ENCODE measurements at places on chromosomes 2 and 18. TPM values are rescaled to one million over a fixed set of nuclear protein-coding genes. Genes with fewer than 3 reads are reported as not detected.

NCKAP5 gene
- 33.1 TPM for total RNA-seq

PRKAG3 gene
- total RNA-seq, result not detected

LYPD6B gene
- total RNA-seq, result not detected

HS1BP3 gene
- total RNA-seq, result 13.2 TPM

- H3K27ac ChIP-seq, result no peak overlapping the region
- H3K36me3 ChIP-seq, result no peaks in the 10 kb centered on the region
- H3K4me1 ChIP-seq, result no peaks in the 10 kb centered on the region
Observed at GRCh38 chr18:66534110-66534509, 69.8 kb downstream of the CDH19 start.

DNA sequence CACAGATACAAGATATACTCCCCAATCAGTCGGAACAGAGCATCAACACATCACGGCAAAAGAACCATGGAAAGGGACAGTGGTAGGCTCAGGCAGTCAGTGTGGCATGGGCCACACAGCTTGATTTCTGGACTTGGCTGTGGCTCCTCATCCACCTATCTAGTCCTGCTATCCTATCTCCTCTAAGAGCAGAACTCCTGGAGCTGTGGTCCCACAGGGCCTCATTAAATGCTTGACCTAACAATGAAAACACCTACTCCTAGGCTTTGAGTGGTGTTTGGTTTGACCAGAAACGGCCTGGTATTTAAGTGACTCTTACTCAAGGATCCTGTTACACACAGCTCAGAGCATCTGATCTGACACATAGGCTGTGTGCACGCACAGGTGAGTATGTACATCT, 33.6 kb upstream of the SMAD2 start:
- H3K4me3 ChIP-seq, result no peak overlapping the region
- no peak for DNase-seq
- no peaks in the 10 kb centered on the region for H3K36me3 ChIP-seq

DNA sequence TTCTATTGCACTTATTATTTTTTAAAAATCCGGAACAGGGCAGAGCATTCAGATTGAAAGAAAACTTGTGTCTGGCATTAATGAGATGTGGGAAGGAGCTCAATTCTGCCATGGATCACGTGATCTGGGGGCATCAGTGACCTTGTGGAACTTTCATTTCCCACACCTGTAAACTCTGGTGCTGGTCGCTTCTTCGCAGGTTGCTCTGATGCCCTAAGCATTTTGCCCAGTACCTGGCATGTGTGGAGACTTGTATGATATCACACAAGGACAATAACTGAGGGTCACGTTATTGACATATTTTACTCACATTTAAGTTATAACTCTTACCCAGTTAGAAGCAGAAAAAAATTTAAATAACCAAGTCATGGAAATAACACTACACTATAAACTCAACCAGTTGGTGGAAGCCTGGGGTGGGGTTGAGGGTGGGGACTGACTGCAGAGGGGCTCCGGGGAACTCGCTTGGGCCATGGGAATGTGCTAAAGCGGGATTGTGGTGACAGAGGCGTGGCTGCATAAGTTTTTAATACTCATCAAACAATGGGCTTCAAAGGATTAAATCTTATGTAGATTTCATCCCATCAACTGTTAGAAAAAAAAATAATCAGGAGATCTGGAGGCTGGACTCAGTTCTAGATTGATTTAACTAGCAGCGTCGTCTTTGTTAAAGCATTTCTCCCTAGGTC, 36.5 kb downstream of the ST3GAL5 start:
- no peak for DNase-seq
- H3K36me3 ChIP-seq, result no peaks in the 10 kb centered on the region
- no peaks in the 10 kb centered on the region for H3K27me3 ChIP-seq
- H3K4me3 ChIP-seq, result no peak overlapping the region

- no peak overlapping the region for H3K4me3 ChIP-seq
- DNase-seq, result no peak
- H3K4me1 ChIP-seq, result no peaks in the 10 kb centered on the region
- H3K27ac ChIP-seq, result no peak overlapping the region
- H3K36me3 ChIP-seq, result no peaks in the 10 kb centered on the region
Observed at GRCh38 chr2:44612276-44612675, 250.5 kb downstream of the CAMKMT start.

- H3K27ac ChIP-seq, result no peak overlapping the region
- no peak for DNase-seq
- no peaks in the 10 kb centered on the region for H3K27me3 ChIP-seq
- H3K36me3 ChIP-seq, result no peaks in the 10 kb centered on the region
- no peaks in the 10 kb centered on the region for H3K4me1 ChIP-seq
Observed at GRCh38 chr18:29041976-29042375, 865.0 kb upstream of the CDH2 start.

Measured in A673 (cell line).